Activated naive CD4-positive, alpha-beta T cell (primary cell): ENCODE measurements at places on chromosomes 7 and 10.

DNA sequence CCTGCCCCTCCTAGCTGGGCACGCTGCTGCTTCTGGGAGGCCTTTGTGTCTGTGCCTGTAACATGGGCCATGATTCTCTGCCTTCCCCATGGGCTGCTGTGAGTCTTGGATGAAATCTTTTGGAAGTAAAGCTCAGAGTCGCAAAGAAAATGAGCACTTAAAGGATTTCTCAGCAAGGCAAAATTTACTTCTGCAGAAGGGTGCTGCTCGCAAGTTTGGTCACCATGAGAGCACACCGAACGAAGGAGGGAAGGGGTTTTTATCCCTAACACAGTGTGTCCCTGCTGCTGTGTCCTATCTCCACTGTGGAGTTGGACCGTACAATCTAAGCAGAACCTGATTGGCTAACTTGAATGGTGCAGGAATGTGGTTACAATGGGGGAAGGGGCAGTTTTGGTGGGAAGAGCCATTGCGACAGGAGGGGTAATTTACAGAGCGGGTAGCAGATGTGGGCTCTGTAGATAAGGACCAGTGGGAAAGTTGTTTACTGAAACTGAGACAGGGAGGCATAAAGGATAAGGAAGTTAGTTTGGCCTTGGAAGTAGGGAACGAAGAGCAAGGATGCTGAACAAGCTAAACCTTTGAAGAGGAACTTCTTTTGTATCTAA lies 57.5 kb downstream of the FANK1 start:
- no peak for DNase-seq

DNA sequence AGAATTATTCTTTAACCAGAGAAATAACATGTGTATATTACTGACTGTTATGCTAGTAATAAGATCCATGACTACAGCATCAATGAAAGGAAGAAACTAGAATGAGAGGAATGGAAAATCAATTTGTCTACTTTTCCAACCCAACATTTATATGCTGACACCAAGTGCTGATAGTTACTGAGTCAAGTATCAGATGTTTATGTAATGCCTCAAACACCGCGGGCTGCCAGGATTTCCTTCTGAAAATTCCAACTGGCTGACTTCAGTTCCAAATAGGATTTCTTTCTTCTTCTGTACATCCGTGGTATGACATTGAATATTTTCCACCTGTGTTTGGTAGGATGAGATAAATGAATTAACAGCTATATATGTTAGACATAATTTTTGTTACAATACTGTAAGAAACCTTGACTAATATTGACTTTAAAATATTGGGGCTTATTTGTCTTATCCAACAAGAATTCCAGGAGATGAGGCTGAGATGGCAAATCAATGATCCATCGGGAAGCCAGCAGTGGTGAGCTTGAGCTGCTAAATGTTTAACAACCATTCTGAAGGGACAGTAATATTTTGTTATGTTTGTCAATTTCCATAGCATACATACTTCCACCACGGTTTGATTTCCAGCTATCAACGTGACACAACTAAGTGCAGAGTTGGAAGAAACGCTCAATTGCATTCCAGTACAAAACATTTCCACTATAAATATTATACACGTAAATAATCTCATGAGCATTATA lies 435.2 kb upstream of the AUTS2 start:
- no peak for DNase-seq

- no peak for DNase-seq
These were observed at the start of gene TMEM273 for GRCh38 chr10:49187950-49188761. TSS of gene TMEM273 (minus strand) at chr10:49188391. CDS start at chr10:49188336, 55 bp downstream.

DNA sequence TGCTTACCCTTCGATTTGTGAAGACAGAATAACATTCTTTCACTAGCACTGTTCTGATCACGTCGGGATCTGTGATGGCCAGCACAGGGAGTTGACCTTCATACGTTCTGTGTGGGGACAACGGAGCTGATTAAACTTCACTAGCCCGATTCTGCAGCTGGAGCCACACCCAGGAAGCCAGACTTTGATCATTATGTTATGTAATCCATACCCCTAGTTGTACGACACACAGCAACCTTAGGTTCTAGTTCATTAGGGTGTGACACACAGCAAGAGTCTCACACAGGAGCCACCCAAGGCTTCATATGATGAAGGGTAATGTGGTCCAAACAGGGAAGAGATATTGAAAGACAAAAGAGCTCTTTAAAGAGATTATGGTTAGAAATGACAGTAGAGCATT lies 7.2 kb downstream of the CYP3A5 start:
- no peak for DNase-seq

DNA sequence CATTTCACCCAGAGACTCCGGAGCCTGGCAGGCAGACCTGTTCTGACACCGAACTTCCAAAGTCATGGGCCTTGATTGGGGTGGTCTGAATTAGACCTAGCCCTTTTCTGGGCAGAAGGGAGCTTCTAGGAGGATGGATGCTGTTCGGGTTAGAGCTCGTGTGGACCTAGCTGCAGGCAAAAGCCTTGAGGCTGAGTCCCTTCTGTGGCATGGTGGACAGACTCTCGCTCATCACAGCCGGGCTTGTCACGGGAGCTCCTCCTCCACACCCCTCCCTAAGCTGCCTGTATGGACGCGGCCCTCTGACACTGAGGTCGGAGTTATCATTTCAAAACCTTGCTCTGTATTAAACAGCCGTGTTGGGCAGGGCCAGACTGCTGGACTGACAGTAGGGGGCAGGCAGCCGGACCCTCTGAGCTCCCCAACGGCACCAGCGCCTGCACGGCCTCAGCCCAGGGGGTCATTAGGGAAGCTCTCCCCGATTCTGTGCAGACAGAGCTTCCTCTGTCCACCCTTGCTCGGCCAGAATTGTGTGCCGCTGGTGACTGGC lies 2.2 kb downstream of the IRF5 start:
- no peak for DNase-seq
